ENCODE measurements at places on chromosomes 4 and X.
A peak's percentile ranks its signal among the peaks of the same experiment; 100 is the strongest.

DNA sequence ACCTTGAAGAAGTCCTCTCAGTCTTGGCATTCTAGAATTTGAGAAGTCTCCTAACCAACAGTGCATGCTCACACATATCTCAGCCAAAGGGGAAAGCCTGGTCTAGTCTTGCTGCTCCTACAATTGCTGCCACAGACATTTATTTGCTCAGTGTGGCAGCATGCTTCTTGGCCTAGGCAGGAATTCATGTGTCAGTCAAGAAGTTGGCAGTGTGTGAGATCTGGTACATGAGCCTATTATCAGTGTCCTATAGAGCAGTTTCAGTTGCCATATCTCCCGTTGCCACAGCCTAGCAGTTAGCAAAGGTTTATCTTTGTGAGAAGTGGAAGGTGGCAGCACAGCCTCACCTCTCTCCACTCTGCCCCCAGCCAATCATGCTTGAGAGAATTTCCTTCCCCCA lies 176.9 kb upstream of the ARHGEF9 start:
- no peak for DNase-seq

GRCh38 chr4:132493476-132493875 lies 655.6 kb upstream of the PCDH10 start:
- DNase-seq = no peak

- DNase-seq = peak; percentile 58
Measured at GRCh38 chrX:67543818-67544217, at the start of gene AR. TSS of gene AR (plus strand) at chrX:67544021. CDS start at chrX:67545147, 1,126 bp downstream.

DNA sequence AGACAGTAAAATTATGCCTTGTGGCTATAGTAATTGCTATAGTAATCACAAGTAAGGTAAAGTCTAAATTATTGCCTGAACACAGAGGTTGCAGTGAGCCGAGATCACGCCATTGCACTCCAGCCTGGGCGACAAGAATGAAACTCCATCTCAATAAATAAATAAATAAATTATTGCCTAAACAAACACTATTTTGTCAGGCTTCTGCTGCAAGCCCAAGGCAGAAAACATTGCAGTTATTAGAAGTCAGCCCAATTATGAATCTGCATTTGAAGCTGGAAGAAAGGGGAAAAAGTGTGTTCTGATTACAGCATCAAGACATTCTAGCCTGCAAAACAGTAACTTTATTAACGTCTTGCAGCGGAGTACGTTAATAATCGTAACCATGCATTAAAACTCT lies 17.1 kb downstream of the HSD17B13 start:
- no peak for DNase-seq

- DNase-seq = no peak
Measured at GRCh38 chr4:37279121-37279520, 34.6 kb downstream of the NWD2 start.

DNA sequence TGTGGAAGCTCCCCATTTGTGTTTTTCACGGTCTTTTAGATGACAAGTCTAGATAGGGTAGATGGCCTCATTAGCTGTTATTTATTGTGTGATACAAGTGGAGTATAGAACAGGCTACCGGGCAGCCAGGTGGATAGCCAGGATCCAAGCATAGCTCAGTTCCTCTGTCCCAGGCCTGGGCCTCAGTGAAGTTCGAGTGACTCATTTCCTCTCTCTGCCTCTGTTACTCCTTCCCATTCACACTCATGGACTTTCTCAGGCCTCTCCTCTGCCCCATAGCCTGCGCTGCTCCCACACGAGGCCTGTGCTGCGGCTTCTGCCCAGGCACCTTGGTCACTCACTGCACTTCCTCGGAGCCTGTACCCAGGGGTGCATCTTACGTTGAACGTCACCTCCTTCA lies 54.5 kb downstream of the TENM3 start:
- no peak for DNase-seq

Measured in endothelial cell (in vitro differentiated cells).